NCI-H146 (cell line): ENCODE measurements at places on chromosomes 2 and 18.

GRCh38 chr2:85834466-85834865 is 54.3 kb downstream of the ST3GAL5 start:
- DNase-seq = no peak

DNA sequence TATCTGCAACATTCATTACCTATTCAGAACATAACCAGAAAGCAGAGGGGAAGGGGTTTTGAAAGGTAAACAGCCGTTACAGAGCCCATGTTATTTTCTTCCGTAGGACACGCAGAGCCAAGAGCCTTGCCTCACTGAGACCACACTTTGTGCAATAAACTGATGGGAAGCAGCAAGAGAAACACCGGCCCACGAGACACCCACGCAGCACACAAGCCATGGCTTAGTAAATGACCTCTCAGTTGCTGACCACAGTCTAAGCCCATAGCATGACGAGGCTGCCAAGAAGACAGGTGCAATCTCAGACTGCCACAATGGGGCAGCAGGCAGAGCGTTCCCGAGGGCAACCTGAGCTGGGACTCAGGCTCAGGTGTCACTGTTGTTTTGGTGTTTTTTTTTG is 59.6 kb downstream of the CABYR start:
- peak; percentile 16 for DNase-seq

DNA sequence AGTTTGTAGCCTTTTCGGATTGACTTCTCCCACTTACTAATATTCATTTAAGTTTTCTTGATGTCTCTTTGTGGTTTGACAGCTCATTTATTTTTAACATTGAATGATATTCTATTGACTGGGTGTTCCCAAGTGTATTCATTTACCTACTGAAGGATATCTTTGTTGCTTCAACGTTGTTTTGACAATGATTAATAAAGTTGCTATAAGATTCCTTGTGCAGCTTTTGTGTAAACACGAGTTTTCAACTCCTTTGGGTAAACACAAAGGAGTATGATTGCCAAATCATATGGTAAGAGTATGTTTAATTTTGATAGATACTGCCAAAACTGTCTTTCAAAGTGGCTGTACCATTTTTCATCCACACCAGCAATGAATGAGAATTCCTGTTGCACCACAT is 1200.9 kb downstream of the DSC3 start:
- no peak for DNase-seq

DNA sequence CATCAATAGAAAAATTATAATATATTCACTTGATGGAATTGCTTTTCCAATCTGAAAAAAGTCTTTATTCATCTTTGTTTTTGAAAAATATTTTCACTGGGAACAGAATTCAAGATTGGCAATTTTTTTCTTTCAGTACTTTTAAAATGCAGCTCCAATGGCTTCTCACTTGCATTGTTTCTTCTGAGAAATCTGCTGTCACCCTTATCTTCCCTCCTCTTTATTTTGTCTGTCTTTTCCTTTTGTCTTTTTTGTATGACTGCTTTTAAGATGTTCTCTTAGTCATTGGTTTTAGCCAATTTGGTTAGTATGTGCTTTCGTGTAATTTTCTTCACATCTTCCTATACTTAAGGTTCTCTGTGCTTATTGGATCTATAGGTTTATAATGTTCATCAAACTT is 37.1 kb upstream of the COPS8 start:
- DNase-seq = no peak

- no peak for DNase-seq
Observed at GRCh38 chr18:22670914-22671313, 253.2 kb upstream of the CTAGE1 start.

DNA sequence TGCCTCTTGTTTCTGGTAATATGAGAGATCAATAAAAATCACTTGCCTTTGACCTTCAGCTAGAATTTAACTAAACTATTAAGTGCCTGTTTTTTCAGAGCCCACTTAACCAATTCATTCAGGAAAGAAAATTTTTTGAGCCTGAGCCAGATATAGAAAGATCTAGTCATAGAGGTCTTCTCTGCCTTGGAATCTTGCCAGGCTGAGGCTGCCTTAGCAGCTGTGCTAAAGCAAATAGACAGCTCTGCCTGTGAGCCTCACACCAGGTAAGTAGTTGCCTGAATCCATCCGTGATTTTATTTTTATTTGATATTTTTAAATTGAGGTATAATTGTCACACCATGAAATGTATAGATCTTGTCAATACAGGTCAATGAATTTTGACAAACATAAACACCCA is 27.4 kb downstream of the EVX2 start:
- peak; percentile 83 for DNase-seq

DNA sequence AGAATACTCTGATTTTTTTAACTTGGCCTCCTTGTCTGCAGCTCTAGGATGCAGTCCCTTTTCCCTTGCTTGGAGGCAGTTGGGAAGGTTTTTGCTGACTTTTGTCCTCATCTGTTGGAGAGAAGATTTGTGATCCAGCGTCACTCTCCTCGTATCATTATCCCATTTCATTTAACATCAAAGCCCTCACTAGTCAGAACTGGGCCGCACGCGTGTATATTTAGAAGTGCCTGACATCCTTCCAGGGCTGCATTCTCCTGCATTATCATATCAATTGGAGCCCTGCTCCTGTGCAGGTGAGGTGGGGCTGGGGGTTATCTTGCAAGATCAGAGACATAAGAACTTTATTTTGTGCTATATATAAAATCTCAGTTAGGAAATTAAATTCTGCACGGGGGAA is 435.1 kb upstream of the HS6ST1 start:
- no peak for DNase-seq

- DNase-seq = no peak
Observed at GRCh38 chr18:61079714-61080113, 253.5 kb upstream of the CDH20 start.

DNA sequence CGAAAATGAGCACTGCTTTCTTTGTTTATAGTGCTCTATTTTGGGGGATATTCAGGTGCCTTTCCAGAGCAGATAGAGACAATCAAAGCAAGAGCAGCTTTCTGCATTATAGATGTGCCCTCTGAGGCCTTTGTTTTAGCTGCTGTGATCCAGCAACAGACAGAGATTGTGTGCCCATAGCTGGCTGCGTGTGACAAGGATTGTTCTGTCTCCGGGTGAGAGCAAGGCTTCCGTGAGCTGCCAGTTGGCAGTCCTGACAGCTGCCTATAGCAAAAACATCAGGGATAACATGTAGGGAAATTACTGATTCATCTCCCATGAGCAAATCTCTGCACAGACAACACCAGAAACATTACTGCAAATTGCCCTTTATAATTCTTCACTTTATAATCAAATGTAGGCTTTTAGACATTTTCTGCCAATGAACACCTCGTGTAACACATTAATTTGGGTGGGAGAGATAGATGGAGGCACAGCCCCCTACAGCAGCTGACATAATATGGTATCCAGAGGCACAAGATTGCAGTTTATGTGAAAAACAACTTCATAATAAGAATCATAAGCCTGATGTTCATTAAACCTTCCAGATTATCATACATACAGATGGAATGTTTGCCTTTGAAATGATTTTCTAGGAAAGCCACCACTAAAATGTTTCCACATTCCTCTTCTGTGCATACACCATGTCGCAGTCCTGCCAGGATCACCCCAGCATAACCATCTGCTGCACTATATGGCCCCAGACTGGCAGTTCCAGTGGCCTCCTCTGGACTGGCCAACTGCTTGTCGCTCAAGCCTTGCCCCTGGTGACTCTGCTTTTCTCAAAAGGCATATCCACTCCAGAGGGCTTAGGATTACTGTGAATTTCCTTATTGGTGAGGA is 131.2 kb downstream of the TRIB2 start:
- no peak for DNase-seq

- no peak for DNase-seq
Observed at GRCh38 chr2:174553811-174554493, 43.7 kb downstream of the WIPF1 start.

DNA sequence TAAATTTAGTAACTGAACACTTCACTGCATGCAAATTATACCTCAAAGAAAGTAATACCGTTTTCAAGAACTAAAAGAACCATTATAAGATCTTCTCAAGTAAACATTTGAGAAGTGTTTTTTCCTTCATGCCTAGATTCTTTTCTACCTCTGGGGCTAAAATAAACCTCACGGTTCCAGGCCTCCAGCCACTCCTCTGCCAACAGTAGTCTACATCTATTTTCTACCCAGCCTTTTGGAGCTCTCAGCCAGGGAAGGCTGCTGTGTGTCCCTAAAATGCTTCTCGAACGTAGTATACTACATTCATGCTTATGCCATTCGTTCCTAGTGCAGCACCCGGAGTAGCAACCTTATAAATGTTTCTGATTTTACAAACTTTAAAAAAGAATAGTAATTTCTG is 219.7 kb downstream of the AFF3 start:
- DNase-seq = no peak

- peak; percentile 66 for DNase-seq
Observed at GRCh38 chr18:13440277-13441248, 222.0 kb downstream of the LDLRAD4 start.
